Islet precursor cell (in vitro differentiated cells): ENCODE measurements at places on chromosomes 1 and 21.

- DNase-seq: no peak
These were observed 122.1 kb upstream of the IFFO2 start for GRCh38 chr1:19078536-19078935.

GRCh38 chr1:85862456-85862855 is 154.2 kb upstream of the ZNHIT6 start:
- no peak for DNase-seq

DNA sequence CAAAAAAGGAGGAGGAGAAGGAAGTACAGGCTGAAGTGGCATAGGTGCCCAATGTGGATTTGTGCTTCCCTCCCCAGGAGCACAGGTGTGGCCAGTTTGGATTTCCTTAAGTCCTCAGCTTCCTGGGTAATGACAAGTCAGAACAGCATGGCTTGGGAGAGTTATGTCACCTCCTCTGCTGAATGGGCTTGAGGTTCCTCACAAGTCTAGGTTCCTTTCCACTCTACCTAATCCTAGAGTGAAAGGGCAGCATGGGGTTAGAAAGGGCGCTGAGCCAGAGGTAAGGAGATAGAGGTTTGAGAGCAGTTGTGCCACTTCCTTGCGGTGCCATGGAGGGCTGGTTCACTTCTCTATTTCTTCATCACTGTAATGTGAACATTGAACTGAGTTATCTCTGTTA is 35.5 kb upstream of the IL20 start:
- no peak for DNase-seq

DNA sequence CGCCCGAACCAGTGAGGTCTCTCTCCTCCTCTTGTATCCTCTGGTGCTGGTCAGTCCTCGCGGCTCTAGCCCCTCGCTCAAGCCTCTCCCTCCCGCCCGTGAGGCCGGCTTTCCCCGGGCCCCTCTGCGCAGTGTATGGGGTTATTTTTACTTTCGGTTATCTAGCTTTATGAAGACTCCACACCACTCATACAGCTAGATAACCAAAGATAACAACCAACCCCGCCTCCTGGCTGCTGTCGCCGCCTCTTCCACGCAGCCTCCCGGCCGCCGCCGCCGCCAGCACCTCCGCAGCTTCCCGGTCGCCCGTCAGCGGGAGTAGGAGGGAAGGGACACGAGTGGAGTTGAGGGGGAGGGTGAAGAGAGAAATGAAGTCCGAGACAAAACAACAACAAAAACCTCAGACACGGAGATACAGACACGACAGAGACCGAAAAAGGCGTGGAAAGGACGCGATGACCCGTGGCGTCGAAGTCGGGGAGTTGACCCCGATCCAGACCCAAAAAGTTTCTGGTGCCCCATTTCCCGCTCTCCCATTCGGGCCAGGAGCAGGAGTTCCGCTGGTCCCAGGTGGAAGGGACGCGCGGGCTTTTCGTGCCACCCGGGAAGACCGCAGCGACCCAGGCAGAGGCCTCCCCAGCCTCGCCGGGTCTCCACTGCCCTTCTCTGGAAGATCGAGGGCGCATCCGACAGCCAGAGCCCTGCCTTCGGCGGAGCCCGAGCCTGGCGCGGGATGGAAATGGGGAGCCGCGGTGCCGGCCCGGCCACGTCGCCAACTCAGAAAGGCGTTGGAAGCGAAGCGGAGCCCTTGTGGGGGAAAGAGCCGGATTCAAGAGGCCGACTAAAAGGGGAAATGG is 51.4 kb downstream of the RHBG start:
- DNase-seq: peak; percentile 58

GRCh38 chr1:242623756-242624155 is 99.3 kb upstream of the PLD5 start:
- DNase-seq: no peak

DNA sequence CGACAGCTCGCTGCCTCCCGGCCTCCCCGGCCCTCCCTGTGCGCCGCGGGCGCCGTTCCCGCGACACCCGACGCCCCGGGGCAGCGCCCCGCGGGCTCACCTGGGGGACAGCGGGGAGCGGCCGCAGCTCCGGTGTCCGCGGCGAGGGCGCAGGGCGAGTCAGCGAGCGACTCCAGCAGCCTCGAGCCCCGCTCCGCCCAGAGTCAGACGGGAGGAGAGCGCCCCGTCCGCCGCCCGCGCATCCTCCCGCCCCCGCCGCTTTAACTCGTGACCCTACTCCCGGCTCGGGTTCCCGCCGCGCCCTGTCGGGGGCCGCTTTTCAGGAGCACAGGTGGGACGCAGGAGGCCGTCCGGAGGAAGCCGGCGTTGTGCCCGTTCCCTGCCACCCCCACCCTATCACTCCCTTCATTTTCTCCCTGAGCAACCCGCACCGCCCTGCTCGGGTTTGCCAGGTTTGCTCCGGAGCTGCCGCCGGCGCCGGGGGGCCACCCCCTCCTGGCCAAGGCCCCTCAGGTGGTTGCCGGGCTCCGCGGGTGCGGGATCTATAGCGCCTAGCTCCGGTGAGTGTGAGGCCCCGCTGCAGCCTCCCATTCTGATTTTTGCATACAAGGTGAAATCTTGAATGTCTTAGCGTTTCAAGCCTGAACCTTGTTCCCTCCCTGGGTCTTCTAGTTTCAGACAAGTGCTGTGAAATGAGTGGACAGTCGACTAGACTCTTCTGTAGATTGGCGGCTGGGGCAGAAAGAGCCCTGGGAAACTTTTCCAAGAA is at the start of gene MCOLN3:
MCOLN3 (minus strand) TSS at position 205 of the 769 bp plus-strand sequence. CDS start 3,140 bp downstream, outside the sequence.
- DNase-seq: peak; percentile 85

- DNase-seq: no peak
These were observed 15.5 kb downstream of the SLC2A1 start for GRCh38 chr1:42943166-42943565.

GRCh38 chr1:16207318-16208269 is 4.9 kb downstream of the ARHGEF19 start:
- DNase-seq: peak; percentile 78

GRCh38 chr1:164587617-164588501 is 28.9 kb downstream of the PBX1 start:
- DNase-seq: no peak

- DNase-seq: peak; percentile 33
These were observed 81.9 kb upstream of the EDN2 start for GRCh38 chr1:41566274-41566885.

DNA sequence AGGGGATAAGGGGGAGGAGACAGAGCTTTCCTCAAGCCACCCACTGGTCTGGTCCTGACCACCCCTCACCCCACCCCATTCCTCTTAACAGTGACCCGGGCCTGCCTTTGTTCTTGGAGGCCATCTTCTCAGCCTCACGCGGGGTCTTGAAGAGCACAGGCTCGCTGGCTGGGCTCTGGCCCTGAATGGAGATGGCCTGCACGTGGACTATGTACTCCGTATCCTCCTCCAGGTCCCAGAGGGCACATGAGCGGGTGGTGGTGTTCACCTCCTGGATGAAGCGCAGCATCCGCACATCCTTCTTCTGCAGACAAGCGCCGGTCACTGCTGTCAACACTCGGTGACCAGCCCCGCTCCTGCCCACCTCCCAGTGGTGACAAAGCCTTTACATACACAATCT is 2.6 kb downstream of the FNDC5 start:
- DNase-seq: no peak

- peak; percentile 45 for DNase-seq
These were observed 4.6 kb downstream of the LMX1A start for GRCh38 chr1:165351863-165352441.

GRCh38 chr1:170426596-170426995 is 105.4 kb upstream of the GORAB start:
- peak; percentile 62 for DNase-seq

DNA sequence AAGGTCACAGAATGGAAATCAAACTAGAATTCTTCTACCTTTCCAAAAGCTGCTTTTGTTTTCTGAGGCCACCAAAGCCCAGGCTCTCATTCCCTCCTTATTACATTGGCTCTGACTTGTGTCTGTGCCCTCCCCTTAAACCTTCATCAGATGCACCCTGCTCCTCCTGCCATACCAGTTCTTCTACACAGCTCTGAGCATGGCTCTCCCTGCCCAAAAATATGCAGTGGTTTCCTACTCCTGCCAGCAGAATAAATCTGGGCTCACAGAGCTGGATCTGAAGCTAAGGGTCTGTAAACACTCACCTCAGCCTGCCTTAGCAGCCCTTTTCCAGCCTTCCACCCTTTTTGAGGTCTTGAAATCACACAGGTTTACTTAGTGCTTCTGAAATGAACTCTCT is 55.0 kb downstream of the TTC3 start:
- DNase-seq: peak; percentile 62

- no peak for DNase-seq
These were observed 45.4 kb upstream of the TDRD10 start for GRCh38 chr1:154456631-154457030.

GRCh38 chr1:209517681-209518050 is 65.8 kb upstream of the CAMK1G start:
- no peak for DNase-seq

- peak; percentile 87 for DNase-seq
These were observed 9.5 kb upstream of the C1orf167 start for GRCh38 chr1:11752359-11753088.

GRCh38 chr1:13828454-13829151 is 128.6 kb downstream of the PRDM2 start:
- DNase-seq: peak; percentile 73

- DNase-seq: no peak
These were observed 107.9 kb downstream of the RUNX1 start for GRCh38 chr21:34941162-34941561.

- no peak for DNase-seq
These were observed 881.4 kb upstream of the B3GALT2 start for GRCh38 chr1:194067772-194068171.

DNA sequence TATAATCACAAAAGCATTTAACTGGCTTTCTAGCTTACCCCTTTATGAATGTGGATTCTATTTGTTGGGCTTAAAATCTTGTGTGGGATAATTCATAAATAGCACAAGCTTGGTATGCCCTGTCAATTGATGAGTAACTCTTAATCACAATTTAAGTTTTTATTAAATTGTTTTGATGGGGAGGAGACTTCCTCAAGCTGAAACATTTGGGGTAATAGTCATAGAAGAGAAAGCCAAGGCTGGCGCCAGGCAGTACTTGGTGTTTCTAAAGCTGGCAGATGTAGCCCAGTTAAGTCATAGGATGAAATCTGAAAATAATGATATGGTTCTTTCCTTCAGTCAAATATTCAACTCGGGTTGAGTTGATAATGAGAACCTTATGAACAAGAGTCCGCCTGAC is 167.2 kb downstream of the FMN2 start:
- no peak for DNase-seq

DNA sequence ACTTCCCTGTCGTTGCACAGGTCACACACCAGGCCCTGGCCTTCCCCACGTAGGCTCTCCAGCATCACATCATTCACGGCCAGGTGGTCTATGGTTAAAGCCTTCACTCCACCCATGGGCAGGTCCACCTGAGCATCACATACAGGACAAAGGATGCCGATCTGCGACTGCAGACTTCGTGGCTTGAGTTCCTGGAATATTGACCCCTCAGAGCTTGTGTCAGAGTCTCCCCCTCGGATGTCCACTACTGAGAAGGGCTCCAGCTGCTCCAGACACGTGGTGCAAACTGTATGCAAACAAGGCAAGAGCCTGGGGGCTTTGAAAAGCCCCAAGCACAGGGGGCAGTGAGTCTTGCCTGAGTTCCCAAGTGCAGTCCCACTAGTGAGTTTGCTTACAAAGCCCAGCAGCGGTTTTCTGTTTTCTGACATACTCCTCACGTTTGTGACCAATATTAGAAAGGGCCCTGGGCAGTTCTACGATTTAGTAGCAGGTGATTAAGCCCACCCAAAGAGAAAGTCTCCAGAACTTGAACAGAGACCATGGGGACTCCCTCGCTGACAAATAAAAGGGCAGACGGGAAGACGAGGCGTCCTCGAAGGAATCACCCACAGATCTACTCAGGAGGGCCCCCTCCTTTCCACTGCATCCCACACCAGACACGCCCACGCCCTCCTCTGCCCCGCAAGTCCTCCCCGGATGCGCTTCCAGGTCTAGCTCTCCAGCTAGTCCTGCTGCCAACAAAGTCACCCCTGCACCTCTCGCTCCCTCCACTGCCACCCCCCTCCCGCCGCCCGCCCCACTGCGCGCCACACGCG is 568 bp downstream of the TRIM45 start:
- peak; percentile 56 for DNase-seq

DNA sequence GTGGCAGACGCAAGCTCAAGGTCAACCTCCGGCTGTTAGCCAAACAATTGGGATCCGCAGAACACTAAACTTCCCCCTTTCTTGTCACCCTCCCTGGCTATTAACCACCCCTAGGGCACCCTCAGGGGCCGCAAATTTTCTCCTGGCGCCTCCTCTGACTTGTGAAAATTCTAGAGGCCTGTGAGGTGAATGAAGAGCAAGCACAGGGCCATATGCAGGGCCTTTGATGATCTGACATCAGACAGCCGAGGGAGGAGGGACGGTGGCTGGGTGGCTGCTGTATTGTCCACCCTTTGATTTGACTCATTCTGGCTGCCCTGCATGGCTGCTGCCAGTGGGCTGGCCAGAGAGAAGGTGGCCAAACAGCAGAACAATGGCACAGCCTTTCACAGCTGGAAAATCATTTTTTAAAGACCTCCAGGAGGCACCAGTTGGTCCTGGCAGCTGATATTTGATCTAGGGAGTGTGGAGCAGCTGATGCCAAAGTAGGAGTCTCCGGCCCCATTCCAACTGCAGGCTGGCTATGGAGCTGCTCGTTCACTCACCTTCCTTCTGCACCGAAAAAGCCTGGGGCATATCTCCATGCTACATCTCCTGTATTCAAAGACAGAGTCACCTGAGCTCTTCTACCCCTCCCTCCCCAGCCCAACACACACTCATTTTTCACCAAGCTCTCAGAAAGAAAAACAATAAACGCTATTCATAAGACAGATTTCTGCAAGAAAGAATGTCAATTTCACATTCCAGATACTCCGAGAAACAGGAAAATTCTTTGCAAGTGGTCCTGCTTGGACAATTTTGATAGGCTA is 44.9 kb upstream of the BARHL2 start:
- peak; percentile 67 for DNase-seq

GRCh38 chr1:229209816-229210215 is 61.1 kb upstream of the RAB4A start:
- no peak for DNase-seq

DNA sequence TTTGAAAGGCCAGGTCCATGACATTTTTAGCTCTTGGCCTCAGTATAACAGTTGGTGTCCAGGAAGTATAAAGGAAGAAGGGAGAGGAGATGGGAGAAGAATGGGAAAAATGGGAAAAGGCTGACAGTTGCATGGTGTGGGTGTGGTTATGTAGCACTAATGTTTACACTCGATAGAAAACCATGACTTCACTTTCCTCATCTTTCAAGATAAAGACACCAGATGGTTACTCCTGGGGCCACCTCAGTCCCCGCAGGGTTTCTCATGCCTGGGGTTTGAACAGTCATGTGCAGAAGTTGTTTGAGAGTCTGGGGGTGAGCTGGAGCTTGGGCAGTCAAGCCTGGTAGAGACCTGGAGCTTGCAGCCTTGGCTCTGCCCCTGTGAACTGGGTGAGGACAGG is 7.9 kb downstream of the PGBD2 start:
- DNase-seq: no peak
